ENCODE measurements at places on chromosomes 16 and 17.

- DNase-seq = no peak
These were observed 11.0 kb downstream of the GCGR start for GRCh38 chr17:81814748-81815645.

GRCh38 chr16:67199011-67199807, at the start of gene ELMO3:
TSS of gene ELMO3 (plus strand) at chr16:67199131. CDS start at chr16:67199327, 196 bp downstream.
- DNase-seq = no peak

- no peak for DNase-seq
These were observed 64.8 kb upstream of the C17orf78 start for GRCh38 chr17:37310940-37311339.

- no peak for DNase-seq
These were observed 79.6 kb downstream of the CRISPLD2 start for GRCh38 chr16:84899414-84899813.

All from head of caudate nucleus (tissue), 42 donors.